ENCODE measurements at places on chromosomes 12 and 14.

DNA sequence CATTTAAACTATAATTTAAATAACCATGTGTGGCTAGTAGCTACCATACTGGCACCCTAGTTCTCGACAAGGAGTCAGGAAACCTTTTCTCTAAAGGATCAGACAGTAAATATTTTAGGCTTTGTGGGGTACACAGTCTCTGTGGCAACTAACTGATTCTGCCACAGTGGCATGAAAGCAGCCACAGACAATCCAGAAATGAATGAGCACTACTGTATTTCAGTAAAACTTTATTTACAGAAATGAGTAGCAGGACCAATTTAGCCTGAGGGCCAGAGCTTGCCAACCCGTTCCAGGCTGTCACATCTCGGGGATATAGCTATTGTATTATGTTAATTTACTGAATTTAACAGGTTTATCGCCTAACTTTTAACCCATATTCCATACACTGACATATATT lies 278.7 kb downstream of the ITPR2 start:
- no peak for DNase-seq

- no peak for DNase-seq
These were observed 1014.8 kb upstream of the FBXO33 start for GRCh38 chr14:40447017-40447416.

- DNase-seq, result no peak
These were observed 57.6 kb downstream of the ST8SIA1 start for GRCh38 chr12:22276867-22277266.

- DNase-seq, result no peak
These were observed 394.5 kb upstream of the DDHD1 start for GRCh38 chr14:53547593-53547992.

DNA sequence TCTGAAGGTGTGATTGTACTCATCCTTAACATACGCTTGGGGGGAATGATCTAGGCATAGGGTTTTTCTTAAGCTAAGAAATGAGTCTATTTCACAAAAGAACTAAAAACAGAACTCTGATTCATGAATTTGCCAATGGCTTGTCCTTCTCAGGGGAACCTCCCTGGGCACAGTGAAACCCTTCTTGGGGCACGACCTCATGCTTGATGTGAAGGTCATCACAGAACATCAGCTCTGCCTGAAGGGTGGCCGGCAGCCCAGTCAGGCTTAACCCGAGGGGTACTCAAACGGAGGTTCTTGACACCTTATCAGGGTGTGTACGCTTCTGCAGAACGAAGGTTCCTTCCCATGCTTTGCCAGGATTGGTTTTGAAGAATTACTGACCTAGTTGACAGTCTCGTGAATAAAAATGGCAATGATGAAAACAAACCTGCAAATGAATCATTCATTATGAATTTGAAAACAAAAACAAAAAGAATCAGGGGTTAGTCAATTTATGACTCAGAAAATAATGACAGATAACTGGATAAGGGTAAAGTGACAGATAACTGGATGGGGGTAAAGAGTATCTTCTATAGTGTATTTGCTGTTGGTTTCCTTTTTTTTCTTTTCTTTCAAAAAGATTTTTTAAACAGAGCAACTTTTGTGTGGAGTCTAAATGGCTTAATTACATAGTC lies 86.4 kb downstream of the GALNT8 start:
- no peak for DNase-seq

DNA sequence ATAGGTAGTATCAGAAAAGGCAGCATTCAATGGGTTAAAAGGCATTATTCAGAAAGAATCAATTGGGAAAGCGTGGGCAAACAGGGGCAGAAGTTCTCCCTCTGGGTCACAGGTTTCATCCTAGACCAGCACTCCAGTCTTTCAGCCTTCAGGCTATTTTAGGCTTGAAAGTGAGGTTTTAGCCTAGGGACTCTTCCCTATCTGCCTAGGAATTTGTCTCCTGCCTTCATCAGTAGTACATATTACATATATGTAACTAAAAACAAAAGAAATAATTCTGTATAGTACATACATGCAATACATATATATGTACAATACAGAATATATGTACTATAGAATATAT lies 34.6 kb upstream of the PCNX1 start:
- no peak for DNase-seq

GRCh38 chr12:121786440-121786825 lies 7.1 kb downstream of the RHOF start:
- DNase-seq, result no peak

- DNase-seq, result no peak
These were observed 250.8 kb downstream of the SLC6A15 start for GRCh38 chr12:84661786-84662185.

DNA sequence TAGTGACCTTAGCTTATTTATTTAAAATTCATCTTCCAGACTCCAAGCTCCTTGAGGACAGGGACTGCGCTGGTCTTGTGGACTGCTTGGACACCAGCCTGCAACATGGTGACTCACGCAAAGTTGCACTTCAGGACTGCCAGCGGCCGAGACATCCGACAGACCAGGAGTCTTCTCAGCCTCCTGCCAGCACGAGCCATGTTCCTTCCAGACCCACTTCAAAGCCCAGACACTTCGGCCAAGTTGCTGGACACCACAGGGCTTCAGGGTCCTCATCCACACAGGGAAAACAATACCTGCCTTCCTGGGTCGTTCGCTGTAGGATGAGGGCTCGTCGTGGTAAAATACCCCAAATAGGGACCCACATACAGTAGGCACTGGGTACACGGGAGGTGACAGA lies 88.7 kb downstream of the BCL11B start:
- DNase-seq, result no peak

DNA sequence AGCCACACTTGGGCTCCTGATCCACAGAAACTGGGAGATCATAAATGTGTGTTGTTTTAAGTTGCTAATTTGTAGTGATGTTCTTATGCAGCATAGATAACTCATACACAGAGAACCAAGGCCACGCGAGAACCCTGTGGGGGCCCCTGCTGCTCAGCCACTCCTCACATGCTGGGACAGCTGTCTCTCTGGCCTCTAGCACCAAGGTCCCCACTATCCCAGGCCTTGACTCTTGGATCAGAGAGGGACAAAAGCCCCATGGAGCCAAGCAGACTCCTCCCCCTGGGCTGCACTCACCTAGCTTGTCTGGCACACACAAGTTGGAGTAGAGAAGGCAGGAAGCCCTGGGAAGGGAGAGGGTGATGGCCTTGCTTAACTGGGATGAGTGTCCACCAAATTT lies 11.3 kb downstream of the PLD4 start:
- DNase-seq, result no peak

DNA sequence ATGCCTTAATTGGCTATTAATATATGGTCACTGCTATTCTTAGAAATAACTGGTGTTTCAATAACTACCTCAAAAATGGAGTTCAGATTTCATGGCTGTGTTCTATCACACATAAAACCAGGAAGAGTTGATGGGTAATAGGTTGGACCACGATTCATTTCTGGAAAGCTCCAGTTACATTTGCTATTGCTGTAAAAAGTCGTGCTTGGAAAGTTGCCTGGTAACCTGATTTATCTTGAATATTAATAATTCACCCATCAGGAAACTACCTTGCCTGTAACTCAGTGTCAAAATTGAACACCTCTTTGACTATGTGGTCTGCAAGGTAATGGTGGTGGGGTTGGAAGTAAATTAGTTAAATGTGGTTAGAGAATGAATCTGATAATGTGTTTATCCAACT lies 104.7 kb upstream of the IFNG-AS1 start:
- no peak for DNase-seq

Measured in stimulated activated CD8-positive, alpha-beta memory T cell treated with anti-CD3 and anti-CD28 coated beads, Interleukin-7, amount 100 ng/mL, for 1 hour (primary cell).